ENCODE measurements at places on chromosomes 3 and 15.

DNA sequence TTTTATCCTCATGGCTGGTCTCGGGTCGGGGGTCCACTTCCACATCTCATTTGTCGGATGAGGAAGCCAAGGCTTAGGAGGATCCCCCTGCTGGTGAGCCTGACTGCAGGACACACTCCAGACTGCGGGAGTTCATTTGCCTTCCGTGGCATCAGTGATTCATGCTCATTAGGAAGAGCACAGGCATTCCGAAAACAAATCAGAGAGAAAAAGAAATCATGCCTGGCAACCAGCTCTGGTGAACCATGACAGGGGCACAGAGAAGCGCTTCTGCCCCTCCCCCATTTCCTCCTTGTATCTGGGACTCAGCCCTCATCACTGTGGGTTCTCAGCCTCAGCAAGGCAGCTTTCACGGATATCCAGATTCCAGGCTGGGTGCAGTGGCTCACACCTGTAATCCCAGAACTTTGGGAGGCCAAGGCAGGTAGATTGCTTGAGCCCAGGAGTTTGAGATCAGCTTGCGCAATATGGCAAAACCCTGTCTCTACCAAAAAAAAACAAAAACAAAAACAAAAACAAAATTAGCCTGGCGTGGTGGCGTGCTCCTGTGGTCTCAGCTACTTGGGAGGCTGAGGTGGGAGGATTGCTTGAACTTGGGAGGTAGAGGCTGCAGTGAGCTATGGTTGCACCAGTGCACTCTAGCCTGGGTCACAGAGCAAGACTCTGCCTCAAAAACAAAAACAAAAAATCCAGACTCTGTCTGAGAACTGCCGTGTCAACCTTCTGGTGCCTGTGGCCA lies 28.4 kb downstream of the IRAK2 start:
- DNase-seq, result peak; percentile 38

DNA sequence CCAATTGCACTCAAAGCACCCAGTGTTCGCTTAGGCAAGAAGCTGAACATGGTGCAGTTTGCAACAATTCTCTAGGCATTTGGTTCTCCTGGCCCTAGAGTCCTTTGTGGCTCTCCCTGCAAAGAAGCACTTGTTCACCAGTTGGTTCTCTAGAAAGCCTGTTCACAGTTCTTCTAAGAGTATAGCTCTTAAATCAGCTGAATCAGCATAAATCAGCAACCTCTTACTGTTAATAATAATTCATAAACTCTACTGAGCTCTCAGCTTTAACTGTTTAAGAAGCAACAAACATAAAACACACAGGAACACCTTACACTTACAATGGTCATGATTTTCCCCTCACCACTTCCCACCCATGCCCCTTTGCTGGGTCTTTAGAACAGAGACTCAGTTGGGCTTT lies 56.8 kb upstream of the PPP2R3A start:
- no peak for DNase-seq

DNA sequence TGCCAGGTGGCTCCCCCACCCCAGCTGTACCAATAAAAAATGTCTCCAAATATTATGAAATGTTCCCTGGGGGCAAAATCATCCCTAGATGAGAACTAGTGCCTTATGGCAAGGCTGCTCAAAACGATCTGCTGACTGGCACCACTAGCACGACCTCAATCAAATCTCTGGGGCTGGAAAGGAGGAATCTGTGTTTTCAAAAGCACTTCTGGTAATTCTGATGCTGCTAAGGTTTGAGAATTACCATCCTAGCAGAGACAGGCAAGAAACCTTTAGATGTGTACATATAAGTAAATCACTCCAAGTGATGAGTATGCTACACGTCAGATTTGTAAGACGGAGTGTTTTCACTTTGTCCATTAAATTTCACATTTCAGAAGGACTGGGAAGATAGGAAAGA lies 360.1 kb upstream of the THRB start:
- no peak for DNase-seq

DNA sequence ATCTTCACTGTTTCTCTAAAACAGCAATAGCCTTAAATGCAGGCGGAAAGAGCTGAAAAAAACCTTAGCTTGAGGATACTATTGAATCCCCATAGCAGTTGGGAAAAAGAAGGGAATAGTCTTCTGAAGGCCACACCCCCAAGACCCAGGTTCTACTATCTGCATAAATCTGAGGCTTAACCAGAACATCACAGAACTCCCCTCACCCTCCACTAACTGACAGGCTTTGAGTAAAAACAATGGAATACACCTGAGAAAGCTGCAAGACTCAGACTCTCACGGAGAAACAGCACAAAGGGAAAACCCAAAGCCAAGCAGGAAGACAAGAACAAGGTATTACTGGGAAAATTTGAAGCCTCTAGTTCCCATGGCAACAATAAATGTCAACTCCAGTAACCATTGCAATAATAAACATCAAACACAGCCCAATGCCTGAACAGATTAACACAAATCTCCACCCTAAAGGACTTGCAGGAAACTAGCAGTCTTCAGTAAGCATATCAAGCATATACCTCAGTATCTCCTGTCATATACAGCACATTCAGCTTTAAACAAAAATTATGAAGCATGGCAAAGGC lies 56.4 kb downstream of the TMCC1 start:
- DNase-seq, result no peak

DNA sequence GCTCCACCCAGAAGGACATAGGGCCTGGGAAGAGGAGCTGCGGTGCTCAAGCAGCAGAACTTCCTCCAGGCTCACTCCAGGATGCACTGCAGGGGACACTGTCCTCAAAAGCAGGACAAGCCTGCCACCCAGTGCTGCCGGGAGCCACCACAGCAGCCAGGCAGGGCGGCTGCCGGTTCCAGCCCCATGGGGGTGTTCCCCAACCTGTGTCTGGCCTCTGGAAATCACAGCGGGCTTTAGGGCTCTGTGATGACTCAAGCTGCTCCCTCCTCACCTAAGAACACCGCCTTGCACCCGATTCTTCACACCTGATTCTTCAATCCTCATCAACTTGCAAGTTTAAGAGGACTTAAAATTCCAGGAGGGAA lies 71.9 kb upstream of the SLC6A11 start:
- no peak for DNase-seq

DNA sequence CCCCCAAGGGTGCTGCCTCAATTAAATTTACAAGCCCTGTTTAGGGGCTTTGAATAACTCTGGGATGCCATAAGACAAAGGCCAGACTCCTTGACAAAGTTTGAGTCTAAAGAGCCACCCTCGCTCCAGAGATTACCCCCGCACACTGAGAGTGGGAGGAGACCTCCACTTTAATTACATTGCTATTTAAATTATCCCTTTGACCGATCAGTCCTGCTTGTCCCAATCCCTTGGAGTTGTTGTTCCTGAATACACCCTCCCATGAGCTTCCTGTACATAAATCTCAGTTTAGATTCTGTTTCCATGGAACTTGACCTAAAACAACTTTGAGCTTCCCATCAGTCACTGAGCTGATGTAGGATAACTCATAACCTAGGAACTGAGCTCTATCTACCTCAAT lies 596.3 kb downstream of the PYDC2 start:
- no peak for DNase-seq
